ENCODE measurements at places on chromosomes 13 and 19.

- no peak overlapping the region for H3K27ac ChIP-seq
- no peaks in the 10 kb centered on the region for H3K36me3 ChIP-seq
- no peak for DNase-seq
- no peaks in the 10 kb centered on the region for H3K4me1 ChIP-seq
These were observed 65.7 kb downstream of the DACH1 start for GRCh38 chr13:71801165-71801760.

DNA sequence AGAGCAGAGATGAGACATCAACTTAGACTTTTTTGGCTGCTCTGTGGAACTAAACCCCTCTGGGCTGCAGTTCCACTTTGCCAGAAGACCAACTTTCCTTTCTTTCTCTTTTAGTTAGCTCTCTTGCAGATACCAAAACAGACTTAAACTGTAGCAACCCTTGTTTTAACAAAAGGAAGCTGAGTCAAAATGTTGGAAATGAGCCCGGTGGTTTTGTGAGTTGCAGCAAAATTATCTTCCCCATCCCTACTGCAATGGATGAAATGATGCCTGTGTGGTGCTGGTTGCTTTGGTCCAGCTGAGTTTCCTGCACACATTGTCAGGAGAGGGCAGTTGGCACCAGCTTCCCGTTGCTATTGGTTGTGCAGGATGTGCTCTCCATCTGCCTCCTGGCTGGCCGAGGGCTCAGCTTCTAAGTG is 115.3 kb downstream of the LRCH1 start:
- peaks cover 8% of the 10 kb centered on the region for H3K4me1 ChIP-seq
- no peak for DNase-seq
- H3K36me3 ChIP-seq: peaks cover 12% of the 10 kb centered on the region
- no peaks in the 10 kb centered on the region for H3K27me3 ChIP-seq
- no peak overlapping the region for H3K27ac ChIP-seq
- peak overlapping the region; percentile 52 for H3K4me3 ChIP-seq

- no peaks in the 10 kb centered on the region for H3K27me3 ChIP-seq
- peaks cover 16% of the 10 kb centered on the region for H3K4me1 ChIP-seq
- H3K4me3 ChIP-seq: peak overlapping the region; percentile 38
- H3K27ac ChIP-seq: peak overlapping the region; percentile 14
- peaks cover 2% of the 10 kb centered on the region for H3K36me3 ChIP-seq
- peak; percentile 8 for DNase-seq
These were observed 25.1 kb downstream of the SIPA1L3 start for GRCh38 chr19:37931881-37932655.

DNA sequence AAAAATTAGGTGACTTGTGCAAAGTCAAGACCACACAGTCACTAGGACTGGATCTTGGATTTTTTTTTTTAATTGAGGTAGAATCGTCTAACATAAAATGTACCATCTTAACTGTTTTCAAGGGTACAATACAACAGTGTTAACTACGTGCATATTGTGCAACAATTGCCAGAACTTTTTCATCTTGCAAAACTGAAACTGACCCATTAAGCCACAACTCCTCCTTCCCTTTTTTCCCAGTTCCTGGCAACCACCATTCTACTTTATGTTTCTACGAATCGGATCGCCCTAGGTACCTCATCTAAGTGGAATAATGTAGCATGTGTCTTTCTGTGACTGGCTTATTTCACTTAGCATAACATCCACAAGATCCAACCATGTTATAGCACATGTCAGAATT is 37.5 kb upstream of the POMP start:
- H3K4me3 ChIP-seq: no peak overlapping the region
- H3K36me3 ChIP-seq: no peaks in the 10 kb centered on the region
- peak; percentile 34 for DNase-seq
- H3K27ac ChIP-seq: no peak overlapping the region

DNA sequence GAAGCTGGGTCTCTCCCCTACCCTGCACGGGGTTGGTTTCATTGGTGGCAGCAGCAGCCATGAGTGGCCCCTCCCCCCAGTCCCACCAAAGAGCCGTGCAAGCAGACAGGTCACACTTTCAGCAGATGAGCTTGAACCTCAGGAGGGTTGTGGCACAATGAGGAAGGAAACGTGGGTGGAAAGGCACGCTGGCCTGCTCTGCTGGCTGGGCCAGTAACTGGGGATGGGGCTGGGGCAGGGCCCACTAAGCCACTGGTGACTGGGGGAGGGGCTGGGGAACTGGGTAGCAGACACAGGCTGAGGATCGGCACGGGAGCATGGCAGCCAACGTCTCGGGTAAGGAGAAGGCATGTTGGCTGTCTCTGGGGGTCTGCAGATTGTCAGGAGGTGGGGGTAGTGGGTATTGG is at the start of gene P2RY11:
Gene P2RY11 (plus strand): TSS at position 289 of the 407 bp plus-strand sequence. CDS start 29 bp downstream, at position 318.
- no peak within 1 kb of the TSS for H3K27ac ChIP-seq
- peaks cover 9% of the 10 kb centered on the region for H3K4me1 ChIP-seq
- peaks cover 70% of the 10 kb centered on the region for H3K36me3 ChIP-seq
- no peak within 1 kb of the TSS for H3K4me3 ChIP-seq
- no peaks in the 10 kb centered on the region for H3K27me3 ChIP-seq

DNA sequence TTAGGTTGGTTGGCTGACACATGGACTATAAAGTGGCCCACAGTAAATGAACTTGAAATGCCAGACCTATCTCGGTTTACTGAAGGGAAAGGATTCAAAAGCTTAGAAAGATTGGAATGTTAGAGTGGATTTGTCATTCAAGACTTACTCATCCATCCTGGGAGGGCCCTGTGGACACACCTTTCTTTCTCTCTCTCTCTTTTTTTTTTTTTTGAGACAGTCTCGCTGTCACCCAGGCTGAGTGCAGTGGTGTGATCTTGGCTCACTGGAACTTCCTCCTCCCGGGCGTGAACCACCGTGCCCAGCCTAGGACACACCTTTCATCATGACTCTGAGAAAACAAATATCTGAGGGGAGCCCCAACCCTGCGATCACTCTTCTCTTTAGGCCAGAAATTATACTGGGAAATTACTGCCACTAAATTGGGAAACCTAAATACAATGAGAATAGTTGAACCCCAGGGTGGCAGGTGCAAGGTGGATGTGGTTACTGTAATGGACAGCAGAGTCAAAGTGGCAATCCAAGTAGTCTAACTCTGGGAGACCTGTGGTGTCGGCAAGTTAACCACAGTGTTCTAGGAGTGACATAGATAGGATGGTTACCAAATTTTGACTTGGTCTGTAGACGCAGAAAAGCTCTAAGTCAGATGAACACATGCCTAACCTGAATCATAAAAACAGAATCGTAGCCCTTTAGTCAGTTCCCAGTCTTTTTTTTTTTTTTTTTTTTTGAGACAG is 47.1 kb upstream of the ZMYM5 start:
- no peaks in the 10 kb centered on the region for H3K36me3 ChIP-seq
- H3K4me1 ChIP-seq: no peaks in the 10 kb centered on the region
- DNase-seq: peak; percentile 15
- no peak overlapping the region for H3K27ac ChIP-seq
- H3K4me3 ChIP-seq: no peak overlapping the region

DNA sequence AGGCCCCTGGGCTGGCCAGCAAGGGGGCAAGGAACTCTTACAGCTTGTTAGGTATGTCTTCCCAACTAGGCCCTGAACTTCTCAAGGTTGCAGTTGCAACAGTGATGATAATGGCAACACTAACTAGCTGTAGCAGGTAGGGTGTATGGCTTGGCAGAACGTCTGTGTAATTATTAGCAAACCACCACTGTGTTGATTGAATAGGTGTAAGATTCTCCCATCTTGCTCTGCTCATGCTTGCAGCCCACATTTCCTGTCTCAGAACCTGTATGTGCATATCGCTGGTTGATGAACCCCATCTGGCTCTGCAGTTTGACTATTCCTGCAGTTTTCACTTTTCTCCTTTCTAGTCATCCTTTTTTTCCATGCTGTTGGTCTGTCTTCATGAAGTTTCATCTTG is 178.8 kb downstream of the KATNAL1 start:
- H3K27me3 ChIP-seq: no peaks in the 10 kb centered on the region
- H3K27ac ChIP-seq: no peak overlapping the region
- H3K36me3 ChIP-seq: no peaks in the 10 kb centered on the region
- H3K4me3 ChIP-seq: no peak overlapping the region
- peaks cover 12% of the 10 kb centered on the region for H3K4me1 ChIP-seq

DNA sequence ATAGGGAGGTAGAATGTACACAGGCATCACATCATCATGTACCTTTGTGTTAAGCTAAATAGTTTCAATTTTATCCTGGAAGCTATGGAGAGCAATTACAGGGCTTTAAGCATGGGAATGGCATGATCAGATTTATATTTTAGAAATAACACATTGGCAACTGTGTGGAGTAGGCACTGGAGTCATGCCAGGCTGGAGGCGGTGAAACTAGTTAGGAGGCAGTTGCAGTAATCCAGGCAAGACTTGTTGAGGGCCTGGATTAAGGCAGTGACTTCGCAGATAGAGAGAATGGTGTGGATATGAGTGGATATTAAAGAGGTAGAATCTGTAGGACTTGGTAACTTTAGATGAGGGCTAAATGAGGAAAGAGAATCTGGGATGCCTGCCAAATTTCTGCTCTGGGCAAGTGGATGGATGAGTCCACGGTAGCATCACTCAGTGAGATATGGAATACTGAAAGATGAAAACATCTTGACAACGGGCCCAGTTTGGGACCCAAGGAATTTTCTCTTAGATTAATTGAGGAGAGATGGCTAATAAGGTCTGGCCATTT is 506.2 kb downstream of the FGF9 start:
- H3K27ac ChIP-seq: no peak overlapping the region
- H3K36me3 ChIP-seq: no peaks in the 10 kb centered on the region
- no peaks in the 10 kb centered on the region for H3K27me3 ChIP-seq

DNA sequence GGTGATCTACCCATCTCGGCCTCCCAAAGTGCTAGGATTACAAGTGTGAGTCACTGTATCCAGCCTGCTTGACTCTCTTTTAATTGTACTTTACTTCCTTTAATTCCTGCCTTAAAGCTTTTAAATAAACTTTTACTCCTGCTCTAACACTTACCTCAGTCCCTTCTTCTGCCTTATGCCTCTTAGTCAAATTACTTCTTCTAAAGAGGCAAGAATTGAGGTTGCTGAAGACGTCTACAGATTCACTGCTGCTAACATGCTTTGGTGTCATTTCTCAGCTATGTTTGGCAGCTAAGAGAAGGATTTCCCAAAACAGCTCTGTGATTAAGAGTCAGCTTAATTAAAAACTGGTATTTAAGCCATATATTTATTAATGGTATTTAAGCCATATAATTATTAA is 32.9 kb upstream of the CD177 start:
- DNase-seq: no peak
- no peak overlapping the region for H3K4me3 ChIP-seq
- H3K27me3 ChIP-seq: no peaks in the 10 kb centered on the region
- H3K27ac ChIP-seq: no peak overlapping the region
- no peaks in the 10 kb centered on the region for H3K4me1 ChIP-seq
- H3K36me3 ChIP-seq: no peaks in the 10 kb centered on the region

DNA sequence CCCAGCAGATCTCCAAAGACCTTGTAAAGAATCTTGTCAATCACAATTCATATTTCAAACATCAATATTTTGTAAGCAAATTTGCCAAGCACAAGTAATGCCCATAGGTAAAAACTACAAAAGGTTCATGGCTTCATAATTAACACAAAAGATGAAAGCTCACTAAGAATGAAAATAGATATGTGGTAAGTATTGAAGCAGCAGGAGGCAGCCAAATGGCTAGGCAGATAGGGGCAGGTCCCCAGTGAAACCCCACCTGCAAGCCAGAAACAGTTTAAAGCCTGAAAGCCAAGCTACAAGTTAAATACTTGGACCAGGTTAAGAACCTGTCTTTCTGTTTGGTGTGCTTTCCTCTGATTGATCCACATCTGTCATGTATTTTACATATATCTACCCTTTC is 942.6 kb upstream of the SPRY2 start:
- no peak overlapping the region for H3K27ac ChIP-seq
- no peaks in the 10 kb centered on the region for H3K4me1 ChIP-seq
- no peaks in the 10 kb centered on the region for H3K27me3 ChIP-seq

DNA sequence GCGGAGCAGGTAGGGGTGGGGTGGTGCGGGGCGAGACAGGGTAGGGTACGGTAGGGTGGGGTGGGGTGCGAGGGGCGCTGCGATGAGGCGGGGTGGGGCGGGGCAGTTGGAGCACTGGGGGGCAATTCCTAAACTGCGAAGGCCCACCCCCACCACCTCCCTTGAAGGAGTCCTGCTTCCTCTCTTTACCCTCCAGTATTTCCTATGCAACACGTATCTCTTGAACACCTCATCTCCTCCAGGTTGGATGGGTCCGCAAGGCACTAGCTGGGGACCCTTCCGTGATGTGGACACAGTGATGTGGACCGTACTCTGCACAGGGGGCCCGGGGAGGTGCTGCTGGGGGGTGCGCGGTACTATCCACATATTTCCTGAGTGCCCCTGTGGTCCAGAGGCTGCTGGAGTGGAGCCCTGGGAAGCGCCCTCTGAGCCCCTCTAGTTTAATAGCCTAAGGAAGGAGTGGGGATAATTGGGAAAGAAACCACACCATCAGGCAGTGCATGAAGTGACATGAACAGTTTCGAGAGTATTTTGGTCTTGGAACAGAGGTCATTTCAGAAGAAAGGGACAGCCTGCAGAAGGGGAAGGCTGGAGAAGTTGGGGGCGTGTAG is 1.1 kb downstream of the IL17D start:
- H3K27ac ChIP-seq: no peak overlapping the region
- H3K27me3 ChIP-seq: no peaks in the 10 kb centered on the region
- no peaks in the 10 kb centered on the region for H3K36me3 ChIP-seq
- peak overlapping the region; percentile 5 for H3K4me3 ChIP-seq
- no peaks in the 10 kb centered on the region for H3K4me1 ChIP-seq

GRCh38 chr13:45104261-45104660 is 16.0 kb upstream of the GTF2F2 start:
- peaks cover 3% of the 10 kb centered on the region for H3K4me1 ChIP-seq
- no peak overlapping the region for H3K4me3 ChIP-seq
- H3K27me3 ChIP-seq: no peaks in the 10 kb centered on the region
- H3K36me3 ChIP-seq: no peaks in the 10 kb centered on the region
- no peak overlapping the region for H3K27ac ChIP-seq
- DNase-seq: no peak

DNA sequence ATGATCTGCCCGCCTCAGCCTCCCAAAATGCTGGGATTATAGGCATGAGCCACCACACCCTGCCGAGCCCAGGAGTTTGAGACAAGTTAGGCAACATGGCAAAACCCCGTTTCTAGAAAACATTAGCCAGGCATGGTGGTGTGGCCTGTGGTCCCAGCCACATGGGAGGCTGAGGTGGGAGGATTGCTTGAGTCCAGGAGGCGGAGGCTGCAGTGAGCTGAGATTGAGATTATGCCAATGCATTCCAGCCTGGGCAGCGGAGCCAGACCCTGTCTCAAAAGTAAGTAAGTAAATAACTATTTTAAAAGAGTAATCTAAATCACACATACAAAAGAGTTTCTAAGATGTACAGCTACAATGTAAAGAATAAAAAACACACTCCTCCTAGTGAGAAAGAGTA is 41.9 kb downstream of the SKA3 start:
- H3K4me3 ChIP-seq: no peak overlapping the region
- H3K36me3 ChIP-seq: no peaks in the 10 kb centered on the region
- DNase-seq: no peak
- no peak overlapping the region for H3K27ac ChIP-seq
- no peaks in the 10 kb centered on the region for H3K27me3 ChIP-seq
- H3K4me1 ChIP-seq: no peaks in the 10 kb centered on the region

All from trophoblast cell (in vitro differentiated cells and primary cell).